Hippocampal formation (tissue), 2 donors: ENCODE measurements at places on chromosomes 7 and 10.

- no peak for DNase-seq
Measured at GRCh38 chr7:101968720-101969466, 151.5 kb downstream of the CUX1 start.

DNA sequence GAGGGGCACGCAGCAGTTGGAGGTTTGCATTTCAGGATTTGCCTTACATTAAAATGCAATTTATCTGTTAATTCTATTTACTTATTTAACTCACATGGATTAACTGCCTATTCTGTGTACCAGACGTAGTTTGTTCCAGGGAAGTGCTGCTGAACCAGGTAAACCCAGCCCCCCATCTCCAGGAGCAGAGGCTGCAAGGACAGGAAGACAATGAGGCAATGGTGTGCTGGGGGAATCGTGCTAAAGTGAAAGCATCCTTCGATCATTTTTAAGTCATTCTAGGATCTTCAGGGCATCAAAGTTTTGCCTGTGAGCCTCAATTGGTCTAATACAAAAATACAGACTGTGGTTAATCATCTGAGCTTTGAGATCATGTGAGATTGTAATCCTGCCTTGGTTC is 166.4 kb downstream of the DNAJB6 start:
- no peak for DNase-seq

DNA sequence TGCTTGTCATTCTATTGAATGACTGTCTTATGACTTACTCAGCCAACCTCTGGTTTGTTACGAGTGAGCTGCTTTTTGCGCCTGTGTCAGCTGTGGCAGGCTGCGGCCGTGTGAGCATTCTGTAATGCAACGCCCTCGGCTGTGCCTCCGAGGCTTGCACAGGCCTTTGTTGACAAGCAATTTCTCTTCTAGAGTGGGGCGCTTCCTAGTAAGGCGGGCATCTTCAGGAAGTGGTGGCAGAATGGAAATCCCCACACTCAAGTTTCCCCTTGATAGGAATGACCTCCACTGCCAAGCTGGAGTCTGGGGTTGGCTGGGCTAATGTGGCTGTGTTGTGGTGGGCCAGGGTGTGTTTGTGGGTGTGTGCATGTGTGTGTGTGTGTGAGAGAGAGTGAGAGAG is 20.2 kb upstream of the TMEM178B start:
- DNase-seq: no peak

DNA sequence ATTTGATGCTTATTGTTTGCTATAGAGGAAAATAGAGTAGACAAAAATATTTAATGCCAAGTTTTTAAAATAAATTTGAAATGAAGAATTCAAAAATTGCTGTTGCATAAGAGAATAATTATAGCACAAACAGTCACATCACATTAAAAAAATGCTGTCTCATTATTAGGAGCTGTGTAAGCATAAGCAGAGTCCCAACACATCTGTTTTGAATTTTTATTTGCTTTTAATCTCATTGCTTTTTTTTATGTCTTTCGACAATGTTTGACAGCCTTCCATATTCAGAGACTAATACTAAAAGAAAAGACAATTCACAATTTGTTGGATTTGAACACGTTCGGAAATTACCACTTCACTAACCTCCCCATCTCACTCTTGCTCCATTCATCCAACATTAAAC is 143.5 kb downstream of the TFPI2 start:
- DNase-seq: no peak

DNA sequence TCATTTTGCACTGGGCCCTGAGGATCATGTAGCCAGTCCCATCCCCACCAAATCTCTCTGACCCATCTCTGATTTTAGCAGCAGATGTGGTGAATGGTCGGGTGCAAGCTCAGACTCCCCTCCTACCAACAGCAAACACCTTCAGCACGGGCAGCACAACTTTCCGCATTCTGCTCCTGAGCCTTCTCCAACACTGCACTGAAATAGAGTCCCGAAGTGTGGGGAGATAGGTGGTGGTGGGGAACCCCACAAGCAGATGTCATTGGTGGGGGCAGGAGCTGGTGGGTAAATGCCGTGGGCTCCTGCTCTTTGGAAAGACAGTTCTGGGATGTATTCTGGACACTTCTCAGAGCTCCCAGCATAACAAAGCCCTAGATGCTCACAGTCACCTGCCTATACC is 9.6 kb upstream of the CTBP2 start:
- no peak for DNase-seq

DNA sequence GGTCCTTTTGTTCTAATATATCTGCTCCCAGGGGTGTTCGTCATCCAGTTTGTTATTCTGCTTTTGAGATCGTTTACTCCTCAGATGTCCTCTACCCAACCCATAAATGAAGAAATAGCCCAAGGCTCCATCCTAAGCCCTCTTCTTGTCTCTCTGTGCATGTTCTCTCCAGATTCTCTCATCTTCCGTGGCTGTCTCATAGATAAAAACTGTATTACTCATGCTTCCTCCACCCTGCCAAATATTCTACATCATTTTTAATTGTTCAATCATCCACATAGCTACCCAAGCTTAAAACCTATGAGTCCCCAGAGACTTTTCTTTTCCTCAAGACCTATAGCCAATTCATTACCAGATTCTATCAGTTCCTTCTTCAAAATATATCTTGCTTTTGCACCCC is 44.9 kb downstream of the CAV1 start:
- DNase-seq: no peak

- DNase-seq: no peak
Measured at GRCh38 chr7:29270594-29271318, 76.2 kb downstream of the CHN2 start.

DNA sequence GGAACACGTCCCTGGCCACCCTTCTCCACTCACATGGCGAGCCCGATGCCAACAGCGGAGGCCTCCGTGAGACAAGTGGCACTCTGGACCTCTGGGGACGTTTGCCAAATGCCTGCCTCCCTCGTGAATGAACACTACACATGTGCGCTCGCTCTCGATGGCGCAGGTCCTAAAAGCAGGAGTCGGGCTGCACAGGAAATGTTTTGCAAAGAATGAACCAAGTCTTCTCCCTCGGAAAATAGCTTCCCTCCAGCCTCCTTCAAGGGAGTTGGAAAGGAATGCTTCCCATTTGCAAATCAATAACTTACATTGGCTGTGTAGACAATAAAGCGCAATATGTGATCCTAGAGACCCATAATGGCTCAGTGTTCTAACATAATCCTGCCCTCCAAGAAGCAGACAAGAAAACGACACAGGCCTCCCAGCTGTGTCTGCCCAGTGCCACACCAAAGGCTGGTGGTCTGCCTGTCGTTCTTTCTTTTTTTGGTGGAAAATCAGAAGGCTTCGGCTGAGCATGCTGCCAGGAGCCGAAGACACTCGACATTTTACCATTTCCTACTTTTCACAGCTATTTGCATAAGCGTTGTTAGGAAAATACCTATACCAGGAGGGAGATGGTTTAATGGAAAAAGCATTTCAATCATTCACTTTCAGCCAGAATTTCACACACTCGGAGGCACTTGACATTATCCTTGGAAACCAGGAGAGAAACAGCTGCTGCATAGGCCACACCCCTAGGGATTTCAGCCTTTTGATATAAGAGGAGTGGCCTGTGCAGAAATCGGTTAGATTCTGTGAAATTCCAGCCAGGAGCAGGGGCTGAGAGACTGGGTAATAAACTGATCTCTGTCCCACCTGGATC is 38.4 kb downstream of the ATXN7L1 start:
- DNase-seq: peak; percentile 18

- DNase-seq: no peak
Measured at GRCh38 chr7:107166736-107167426, 1.9 kb upstream of the HBP1 start.

- DNase-seq: no peak
Measured at GRCh38 chr10:3424111-3424851, 251.7 kb upstream of the PITRM1 start.

DNA sequence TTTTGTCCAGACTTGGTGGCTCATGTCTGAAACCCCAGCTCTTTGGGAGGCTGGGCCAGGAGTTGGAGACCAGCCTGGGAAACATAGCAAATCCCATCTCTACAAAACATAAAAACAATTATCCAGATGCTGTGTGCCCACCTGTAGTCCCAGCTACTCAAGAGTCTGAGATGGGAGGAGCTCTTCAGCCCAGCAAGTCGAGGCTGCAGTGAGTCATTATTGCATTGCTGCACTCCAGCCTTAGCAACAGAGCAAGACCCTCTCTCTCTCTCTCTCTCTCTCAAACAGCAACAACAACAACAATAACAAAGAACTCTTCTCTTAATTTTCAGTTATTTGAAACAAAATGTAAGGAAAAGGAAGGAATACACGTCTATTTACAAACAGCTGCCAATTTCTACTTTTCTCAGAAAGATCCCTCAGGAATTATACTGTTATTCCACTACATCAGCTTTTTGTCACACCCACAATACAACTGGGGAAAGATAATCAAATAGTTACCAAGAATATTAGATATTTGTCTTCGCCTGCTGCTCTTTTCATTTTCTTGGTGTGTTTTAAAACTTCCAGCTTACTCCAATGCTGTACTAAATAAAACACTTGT is 5.1 kb upstream of the TSPAN12 start:
- no peak for DNase-seq

- no peak for DNase-seq
Measured at GRCh38 chr10:71629131-71629530, 90.4 kb downstream of the C10orf105 start.

- peak; percentile 21 for DNase-seq
Measured at GRCh38 chr7:94656925-94657731, 1.2 kb upstream of the SGCE start.

GRCh38 chr7:39950473-39951225 is 593 bp downstream of the CDK13 start:
- no peak for DNase-seq

DNA sequence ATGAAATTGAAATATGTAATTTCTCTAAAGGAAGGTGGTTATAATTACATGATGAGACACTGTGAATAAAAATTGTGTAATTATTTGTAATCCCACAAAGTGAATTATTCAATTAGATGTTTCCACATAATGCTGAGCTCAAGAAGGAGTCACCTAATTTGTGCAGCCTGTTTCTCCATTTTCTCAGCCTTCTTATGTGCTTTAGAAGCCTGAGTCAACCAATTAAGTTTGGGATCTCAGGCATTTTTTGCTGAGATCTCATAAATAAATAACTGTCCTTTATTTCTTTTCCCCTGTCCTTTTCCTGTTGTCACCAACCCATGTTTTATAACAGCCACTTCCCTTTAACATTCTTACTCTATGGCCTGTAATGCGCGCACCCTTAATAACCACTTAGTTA is 506.5 kb upstream of the SEMA3D start:
- DNase-seq: no peak

- DNase-seq: no peak
Measured at GRCh38 chr10:14306190-14306589, 24.5 kb downstream of the FRMD4A start.

- DNase-seq: no peak
Measured at GRCh38 chr10:93075369-93076221, 1.9 kb downstream of the CYP26A1 start.

DNA sequence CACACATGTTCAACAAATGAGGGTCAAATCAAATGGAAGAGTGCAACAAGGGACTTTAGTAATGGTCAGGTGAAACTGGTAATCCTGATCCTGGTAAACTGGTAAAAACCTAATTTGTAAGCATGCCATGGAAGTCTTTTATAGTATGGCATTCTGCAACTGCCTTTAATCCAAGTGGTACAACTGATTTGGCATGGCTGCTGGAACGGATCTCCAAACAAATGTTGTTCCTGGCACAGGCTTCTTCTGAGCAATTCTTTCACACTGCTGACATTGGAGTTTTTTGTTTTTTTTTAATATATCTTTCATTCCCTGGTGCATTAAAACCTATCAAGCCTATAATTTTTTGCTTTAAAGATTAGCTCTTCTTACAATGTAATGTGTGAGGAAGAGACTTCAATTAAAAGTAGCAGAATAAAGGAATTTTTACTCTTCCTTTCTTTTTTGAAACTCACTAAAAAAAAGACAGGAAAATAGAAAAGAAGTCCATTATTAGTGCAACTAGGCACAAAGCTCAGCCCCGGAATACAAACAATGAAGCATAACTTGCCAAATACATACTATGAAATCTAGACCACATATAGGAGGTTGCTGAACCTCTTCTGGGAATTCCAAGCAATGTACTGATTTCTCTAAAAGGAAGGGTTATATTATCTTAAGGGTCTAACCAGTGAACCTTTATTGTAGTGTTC is 79.3 kb upstream of the OIT3 start:
- no peak for DNase-seq

- DNase-seq: no peak
Measured at GRCh38 chr10:61708846-61709245, 46.1 kb downstream of the CABCOCO1 start.

- DNase-seq: peak; percentile 38
Measured at GRCh38 chr10:35470248-35470924, 134.1 kb downstream of the CCNY start.

DNA sequence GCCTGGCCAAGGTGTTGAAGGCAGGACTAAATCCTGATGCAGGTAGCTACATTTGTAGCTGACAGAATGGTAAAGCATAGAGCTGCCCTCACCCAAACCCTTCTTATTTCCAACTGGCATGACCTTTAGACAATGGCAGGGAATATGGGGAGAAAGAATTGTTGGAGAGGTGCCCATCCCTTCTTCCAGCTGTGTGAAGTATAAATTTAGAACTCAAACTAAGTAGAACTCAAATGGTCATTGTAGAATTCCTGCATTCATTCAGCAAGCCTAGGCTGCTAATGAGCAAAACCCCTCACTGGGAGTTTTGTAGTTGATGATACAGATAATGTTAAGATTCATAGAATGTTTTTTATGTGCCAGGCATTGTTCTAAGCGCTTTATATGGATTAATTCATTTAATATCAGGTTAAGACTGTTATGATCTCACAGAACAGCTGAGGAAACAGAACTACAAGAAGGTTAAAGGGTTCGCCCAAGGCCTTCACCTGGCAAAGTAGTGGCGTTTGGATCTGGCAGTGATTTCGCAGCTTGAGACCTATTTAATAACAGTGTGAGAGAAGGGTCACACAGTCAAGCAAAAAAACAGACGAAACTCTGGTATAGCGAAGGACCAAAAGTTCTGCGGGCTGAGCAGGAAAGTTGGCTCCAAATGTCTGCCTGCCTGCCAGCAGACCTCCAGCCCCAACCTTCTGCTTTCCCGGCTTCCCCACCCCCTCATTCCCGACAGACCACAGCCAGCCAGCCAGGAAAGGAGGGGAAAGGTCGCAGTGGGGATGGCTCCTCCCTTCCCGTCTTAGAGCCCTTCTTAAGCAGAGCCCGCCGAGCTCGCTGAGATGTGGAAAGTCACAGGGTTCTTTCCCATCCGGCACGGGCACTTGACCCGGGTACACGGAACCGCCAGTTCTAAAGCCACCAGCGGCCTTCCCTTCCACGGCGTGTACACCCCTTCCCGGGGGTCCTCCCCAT is 1.6 kb upstream of the HILPDA start:
- peak; percentile 28 for DNase-seq
